Fibroblast of villous mesenchyme (primary cell): ENCODE measurements at places on chromosomes 4 and X.

DNA sequence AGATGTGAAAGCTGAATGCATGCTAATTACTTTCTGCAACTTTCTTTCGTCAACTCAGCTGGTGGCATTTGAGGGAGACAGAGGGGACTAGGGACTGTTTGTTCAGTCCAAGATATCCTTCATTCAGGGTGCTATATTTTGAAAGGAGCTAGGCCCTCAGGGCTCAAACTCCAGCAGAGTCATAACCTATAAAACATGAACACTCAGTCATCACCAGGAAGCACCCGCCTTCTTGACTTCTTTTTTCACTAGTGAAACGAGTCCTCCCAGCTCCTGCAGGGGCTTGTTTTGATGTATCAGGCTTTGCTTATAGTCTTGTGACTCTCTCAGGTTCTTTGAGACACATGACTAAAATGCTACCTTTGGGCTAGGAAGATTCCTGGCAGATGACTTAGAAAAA is 230.6 kb downstream of the PCDH7 start:
- DNase-seq = peak; percentile 11

- DNase-seq = no peak
Measured at GRCh38 chr4:177562859-177563258, 120.6 kb upstream of the AGA start.

- no peak for DNase-seq
Measured at GRCh38 chr4:128470492-128471053, 183.0 kb upstream of the PGRMC2 start.

DNA sequence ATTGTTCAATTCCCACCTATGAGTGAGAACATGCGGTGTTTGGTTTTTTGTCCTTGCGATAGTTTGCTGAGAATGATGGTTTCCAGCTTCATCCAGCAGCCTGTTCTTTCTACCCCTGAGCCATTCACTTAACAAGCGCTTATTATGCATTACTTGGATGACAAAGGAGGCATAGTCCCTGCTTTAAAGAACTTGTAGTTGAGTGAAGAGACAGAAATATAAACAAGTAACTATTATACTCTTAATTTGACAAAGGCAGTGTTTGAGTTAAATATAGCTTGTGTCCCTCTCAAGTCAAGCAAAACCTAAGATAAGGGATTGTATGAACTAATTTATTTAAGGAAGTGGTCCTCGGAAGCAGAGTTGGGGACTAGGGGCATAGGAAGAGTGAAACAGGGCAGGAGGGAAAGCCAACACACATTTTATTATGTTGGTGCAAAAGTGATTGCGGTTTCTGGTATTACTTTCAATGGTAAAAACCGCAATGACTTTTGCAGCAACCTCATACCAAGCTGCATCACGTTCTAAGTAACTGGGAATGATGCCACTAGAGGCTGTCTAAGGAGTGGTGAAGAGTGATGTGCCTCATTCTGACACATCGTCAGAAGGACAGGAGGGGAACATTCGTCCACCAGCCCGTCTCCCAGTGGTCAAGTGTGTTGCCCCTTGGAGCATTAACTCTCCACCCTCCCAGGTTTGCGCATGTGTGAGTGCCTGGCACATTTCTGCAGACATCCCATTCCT is 41.8 kb downstream of the QDPR start:
- DNase-seq = no peak

DNA sequence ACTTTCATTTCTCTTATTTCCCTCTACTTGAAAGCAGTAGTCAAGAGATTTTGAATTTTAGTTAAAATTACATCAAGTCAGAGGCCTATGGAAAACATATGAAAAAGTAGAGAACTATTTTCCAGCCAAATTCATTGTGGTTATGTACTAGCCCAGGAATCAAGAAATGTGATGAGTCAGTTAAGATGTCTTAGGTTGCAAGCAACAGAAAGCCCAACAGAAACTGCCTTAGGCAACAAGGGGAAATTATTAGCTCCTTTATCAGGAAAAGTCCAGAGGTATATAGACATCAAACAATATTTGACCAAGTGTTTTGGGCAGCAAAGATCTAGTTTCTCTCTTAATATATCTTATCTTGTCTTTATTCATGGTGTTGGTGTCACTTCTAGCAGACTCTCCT is 37.8 kb upstream of the FRMD7 start:
- no peak for DNase-seq

DNA sequence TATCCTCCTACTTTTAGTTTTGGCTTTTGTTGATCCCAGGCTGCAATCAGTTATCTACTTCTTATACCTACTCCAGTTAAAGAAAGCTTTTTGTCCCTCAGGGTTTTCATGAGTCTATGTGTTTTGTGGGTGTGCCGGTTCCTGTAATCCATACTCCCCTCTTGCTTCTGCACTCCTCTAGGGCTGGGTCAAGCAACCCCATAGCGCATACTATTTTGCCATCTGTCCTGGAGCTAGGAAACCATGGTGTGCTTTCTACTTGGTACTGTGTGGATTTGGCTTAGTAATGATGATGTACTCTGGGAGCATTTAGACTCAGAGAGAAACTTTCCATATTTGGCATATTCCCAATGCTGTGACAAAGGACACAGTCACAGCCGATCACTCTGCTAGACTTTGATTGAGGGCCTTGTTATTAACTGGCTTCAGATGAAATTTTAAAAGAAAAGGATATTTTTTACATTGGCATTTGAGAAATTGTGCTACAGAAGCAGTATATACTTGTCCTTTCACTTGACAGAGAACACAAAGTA is 86.1 kb upstream of the GRXCR1 start:
- DNase-seq = no peak

GRCh38 chr4:62260254-62260653 is 1060.1 kb downstream of the ADGRL3 start:
- DNase-seq = no peak

DNA sequence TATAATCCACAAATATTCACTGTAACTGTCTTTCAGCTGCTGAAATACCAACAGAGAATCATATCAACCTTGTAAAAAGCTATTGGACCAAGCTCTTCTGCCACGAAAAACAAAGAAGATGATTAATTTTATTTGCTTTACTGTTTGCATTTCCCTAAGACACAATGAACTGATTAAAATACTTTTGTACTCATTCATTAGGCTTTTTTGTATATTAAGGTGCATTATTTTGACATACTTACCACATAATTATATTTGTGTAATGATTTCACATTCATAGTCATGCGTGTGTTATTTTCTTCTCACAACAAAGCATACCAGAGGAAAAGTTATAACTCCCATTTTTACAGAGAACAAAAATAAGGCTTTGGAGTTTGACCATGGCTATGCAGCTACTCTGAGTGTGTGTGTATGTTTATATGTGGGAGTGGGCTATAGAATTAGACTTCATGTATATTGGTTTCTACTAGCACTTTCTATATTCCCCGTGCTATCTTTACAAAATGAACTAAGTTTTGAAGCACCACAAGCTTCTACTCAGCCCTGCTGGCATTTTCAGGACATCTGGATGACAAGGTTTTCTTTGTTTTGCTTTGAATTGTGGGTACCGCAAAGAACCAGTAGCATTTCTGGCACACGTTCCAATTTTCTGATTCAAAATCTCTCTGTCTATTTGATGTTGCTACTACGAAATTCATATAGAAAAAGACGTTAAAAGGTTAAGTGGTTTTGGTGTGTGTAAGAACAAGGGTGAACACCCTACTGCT is 11.0 kb upstream of the FGF5 start:
- peak; percentile 27 for DNase-seq

DNA sequence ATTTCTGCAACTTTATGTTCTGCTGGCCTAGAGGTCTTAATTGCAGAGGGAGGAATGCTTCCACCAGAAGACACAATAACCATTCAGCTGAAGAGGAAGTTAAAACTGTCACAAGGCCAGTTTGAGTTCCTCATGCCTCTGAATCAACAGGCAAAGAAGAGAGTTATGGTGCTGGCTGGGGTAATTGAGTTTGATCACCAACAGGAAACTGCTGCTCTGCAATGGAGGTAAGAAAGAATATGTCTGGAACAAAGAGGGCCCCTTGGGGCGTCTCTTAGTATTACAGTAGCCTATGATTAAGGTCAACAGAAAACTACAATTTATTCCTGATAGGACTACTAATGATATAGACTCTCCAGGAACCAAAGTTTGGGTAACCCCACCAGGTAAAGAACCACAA is 744.0 kb downstream of the FSTL5 start:
- DNase-seq = no peak

DNA sequence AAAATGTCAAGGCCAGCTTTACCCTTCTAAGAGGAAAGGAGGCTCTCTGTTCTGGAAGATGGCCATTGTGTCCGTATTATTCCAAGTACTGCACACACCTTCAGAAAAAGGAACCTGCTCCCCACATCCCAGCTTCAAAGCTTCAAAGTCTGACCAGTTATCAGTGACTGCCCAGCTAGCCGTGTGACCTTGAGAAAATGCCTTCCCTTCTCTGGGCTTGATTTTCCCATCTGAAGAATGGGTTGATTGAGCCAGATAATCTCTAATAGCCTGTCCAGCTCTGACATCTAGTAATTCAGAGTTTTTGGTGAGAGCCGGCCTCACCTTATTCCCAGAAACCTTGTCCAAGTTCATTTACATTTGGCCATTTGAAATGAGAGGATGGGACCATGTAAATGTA is 3.0 kb downstream of the LONRF3 start:
- DNase-seq = no peak

- DNase-seq = peak; percentile 90
Measured at GRCh38 chrX:139831675-139832456, 101.0 kb downstream of the ATP11C start.

DNA sequence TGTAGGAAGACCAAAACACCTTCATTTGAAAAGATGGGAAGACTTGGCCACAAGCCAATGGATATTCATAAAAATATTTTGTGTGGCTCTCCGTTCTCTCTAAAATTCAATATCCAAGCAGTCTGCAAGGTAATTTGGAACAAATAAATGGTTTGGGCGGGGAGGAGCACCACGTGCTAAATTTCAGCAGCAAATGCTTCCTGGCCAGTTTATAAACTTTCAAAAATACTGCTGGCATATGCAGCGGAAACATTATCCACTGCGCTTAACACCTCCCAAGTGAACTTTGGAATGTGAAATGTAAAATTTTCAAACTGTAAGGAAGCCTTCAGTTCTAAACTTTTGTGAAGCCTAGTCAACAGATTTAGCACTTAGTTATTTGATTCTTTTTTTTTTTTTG is 191.0 kb downstream of the NSUN7 start:
- no peak for DNase-seq

GRCh38 chrX:63784346-63784901 is 590 bp downstream of the ARHGEF9 start:
- DNase-seq = no peak

DNA sequence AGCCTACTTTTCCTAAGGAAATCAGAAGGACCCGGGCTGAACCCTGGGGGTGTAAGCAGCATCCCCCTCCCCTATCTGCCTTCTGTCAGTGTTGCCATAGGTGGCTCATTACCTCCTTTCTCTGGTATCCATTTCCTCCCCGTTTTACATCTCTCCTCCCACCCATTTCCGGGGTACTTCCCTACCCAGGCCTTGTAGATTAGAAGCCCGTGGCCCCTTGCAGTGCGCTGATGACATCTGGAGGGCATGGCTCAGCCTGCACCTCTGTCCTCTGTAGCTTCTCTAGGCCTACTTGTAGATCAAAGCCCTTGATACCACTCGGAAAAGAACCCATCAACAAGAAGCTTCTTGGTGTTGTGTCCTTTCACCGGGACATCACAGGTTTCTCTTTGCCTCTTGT is 71.8 kb downstream of the NBDY start:
- DNase-seq = peak; percentile 11

- DNase-seq = no peak
Measured at GRCh38 chr4:170776983-170777382, 687.2 kb upstream of the AADAT start.

GRCh38 chr4:123777373-123777772 is 380.8 kb downstream of the SPRY1 start:
- DNase-seq = no peak

GRCh38 chrX:68503836-68504636 is 5.2 kb downstream of the YIPF6 start:
- DNase-seq = peak; percentile 73

GRCh38 chr4:121459026-121459425 is 78.2 kb upstream of the QRFPR start:
- DNase-seq = no peak

- no peak for DNase-seq
Measured at GRCh38 chr4:121551881-121552280, 144.9 kb downstream of the ANXA5 start.

DNA sequence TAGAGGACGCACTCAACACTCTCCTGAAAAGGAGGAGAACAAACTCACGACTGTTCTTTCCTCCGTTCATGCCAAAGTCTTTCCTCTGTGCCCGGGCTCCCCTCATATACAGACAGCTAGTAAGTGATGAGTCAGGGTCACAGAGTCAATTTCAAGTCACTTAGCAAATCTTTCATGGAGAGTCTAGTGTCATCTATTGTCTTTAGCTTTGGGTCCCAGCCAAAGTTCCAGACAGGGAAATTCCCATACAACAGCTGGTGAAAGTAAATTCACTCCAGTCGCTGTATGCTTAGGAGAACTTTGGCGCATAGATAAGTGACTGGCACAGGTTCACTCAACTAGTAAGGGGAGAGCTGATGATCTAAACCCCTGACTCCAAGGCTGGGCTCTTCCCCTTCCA is 226.5 kb downstream of the MID1 start:
- no peak for DNase-seq

DNA sequence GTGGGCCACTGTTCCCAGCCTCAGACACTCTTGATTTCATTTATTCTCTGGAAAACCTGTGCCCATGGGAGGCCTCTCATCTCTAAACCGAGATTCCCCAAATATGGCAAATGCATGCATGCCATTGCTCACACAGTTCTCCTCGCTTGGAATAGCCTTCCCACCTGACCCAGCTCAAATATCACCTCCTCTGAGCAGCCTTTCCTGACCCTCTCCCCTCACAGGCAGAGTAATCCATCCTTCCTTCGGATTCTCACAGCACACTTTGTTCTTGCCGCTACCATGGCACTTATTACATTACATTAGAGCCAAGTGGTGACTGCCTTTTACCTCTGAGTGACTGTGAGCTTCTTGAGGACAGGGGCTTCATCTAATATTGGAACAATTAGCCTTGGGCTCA is 209.5 kb downstream of the HS6ST2 start:
- no peak for DNase-seq

- peak; percentile 10 for DNase-seq
Measured at GRCh38 chr4:153418558-153418957, 47.6 kb upstream of the TMEM131L start.

- no peak for DNase-seq
Measured at GRCh38 chr4:141669501-141669900, 33.1 kb downstream of the IL15 start.

- DNase-seq = no peak
Measured at GRCh38 chrX:5857232-5857631, 371.4 kb downstream of the NLGN4X start.
